ENCODE measurements at places on chromosomes 6 and 20.

DNA sequence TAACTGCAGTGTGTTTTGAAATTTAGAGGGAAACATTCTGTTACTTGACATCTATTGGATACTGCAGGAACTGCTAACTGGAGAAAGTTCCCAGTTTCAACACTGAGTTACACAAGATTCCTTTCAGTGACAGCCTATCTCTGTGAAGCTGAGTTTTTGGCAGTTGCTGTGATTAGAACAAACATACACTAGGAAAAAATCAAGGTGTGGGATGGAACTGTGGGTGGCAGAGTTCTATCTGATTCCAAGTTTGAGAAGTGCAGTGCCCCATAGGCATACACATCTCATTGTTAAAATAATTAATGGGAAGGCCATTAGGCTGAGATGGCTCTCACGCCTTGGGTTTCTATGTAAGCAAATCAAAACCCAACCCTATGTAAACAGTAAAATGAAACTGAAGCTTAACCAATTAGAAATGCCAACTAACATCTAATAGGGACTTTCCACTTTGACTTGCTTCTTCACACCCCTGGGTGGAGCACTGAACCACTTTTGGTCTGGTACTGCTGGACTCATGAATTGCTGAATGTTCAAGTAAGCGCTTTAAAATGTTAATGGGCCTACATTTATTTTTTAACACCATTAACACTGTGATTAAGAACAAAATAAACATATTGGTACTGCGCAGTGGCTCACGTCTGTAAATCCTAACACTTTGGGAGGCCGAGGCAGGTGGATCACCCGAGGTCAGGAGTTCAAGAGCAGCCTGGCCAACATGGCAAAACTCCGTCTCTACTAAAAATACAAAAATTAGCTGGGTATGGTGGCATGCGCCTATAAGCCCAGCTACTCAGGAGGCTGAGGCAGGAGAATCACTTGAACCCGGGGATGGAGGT lies 55.2 kb upstream of the TBC1D7 start:
- DNase-seq: no peak

DNA sequence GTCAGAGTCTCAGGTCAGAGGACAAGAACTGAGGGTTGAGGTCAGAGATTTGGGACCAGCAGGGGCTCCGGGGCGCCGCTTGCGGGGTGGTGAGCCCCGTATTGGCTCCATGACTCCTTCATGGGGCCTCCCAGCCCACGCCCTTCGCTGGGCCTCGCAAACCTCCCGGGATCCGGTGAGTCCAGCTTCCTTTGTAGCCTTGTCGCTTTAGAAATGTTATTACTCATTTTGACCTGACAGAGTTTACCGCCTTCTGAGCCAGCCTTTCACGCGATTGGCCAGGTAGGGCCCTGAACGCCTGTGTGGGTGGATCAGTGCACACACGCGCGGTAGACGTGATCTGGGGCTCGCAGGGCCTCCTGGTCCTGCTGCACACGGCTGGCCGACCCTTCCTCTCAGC lies 181.1 kb downstream of the ERMARD start:
- DNase-seq: no peak

DNA sequence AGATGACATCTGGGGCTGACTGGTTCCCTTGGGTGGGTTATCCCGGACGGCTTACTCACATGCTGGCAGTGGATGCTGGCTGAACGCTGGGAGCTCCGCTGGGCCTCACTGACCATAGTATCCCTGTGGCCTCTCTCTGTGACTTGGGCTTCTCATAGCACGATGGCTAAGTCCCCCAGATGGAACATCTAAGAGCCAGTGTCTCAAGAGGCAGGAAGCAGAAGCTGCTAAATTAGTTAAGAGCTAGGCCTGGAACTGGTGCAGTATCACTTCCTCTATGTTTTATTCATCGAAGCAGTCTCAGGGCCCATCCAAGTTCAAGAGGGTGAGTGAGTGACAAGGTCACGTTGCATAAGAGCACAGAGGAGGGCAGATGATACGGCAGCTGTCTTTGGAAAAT lies 116.5 kb upstream of the LAMP5 start:
- DNase-seq: no peak

GRCh38 chr6:100730001-100730980 lies 150.8 kb downstream of the ASCC3 start:
- peak; percentile 15 for DNase-seq

- no peak for DNase-seq
Measured at GRCh38 chr6:31888276-31889258, 8.9 kb downstream of the EHMT2 start.

- DNase-seq: no peak
Measured at GRCh38 chr6:160494576-160494975, 146.4 kb downstream of the SLC22A3 start.

DNA sequence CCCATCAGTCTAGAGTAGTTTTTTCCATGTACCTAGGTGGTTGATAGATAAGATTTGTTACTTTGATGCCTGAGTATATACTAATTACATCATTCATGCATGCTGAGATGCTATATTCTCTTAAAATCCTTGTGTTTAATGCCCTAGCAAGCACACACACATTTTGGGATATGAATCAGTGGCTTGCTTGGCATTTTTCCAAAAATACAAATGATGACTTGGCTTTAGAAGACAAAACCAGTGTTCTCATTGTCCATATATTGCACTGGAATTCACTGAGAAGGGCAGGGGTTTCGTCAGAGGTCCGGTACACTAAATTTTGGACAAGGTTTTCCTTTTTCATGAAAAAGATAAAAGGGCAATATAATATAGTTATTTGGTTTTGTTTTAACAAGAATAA lies 24.9 kb downstream of the GTPBP2 start:
- no peak for DNase-seq

- no peak for DNase-seq
Measured at GRCh38 chr20:25071734-25072133, 10.2 kb downstream of the VSX1 start.

GRCh38 chr6:129683601-129684322 lies 26.2 kb downstream of the ARHGAP18 start:
- no peak for DNase-seq

DNA sequence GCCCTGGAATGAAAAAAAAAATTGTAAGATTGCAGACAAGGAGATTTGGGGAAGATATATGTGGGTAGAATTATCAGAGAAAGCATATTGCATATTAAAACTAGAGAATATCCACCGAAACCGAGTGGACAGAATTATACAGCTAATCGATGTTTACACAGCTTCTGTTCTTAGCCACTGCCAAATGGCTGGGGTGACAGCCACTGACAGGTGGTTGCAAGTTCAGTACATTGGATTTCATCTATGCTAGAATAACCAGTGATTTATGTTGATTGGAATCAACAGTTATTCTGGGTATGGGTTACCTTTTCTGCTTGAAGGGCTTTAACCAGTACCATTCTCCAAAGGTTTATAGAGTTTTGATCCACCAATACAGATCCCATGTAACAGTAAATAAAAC lies 48.4 kb upstream of the THEMIS start:
- DNase-seq: no peak
